ENCODE measurements at places on chromosomes 2 and 18.
A peak's percentile ranks its signal among the peaks of the same experiment; 100 is the strongest.

- DNase-seq = no peak
These were observed 139.6 kb downstream of the MYO1B start for GRCh38 chr2:191384829-191385228.

DNA sequence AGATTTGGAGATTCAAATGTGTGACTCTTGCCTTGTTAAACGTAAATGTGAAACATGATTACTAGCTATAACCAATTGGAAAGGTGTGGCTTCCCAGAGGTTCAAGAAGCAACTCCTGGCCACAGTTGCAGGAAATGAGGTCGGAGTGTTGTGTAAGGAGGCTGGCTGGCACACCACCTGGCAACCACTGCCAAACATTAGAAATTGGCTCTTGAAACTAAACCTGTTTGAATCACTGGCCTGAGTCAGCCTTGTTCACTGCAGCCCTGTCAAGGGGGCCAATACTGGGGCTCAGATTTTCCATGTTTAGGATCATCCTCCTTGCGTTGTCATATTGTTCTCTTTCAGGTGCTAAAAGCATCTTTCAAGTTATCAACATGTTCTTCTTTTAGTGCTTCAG, 206.3 kb downstream of the ARL6IP6 start:
- DNase-seq = no peak

GRCh38 chr2:127406454-127406853, 11.8 kb upstream of the PROC start:
- DNase-seq = no peak

GRCh38 chr18:46877329-46877987, 39.8 kb downstream of the PIAS2 start:
- DNase-seq = no peak

- DNase-seq = peak; percentile 79
These were observed 14.6 kb upstream of the NFATC1 start for GRCh38 chr18:79380816-79381806.

- no peak for DNase-seq
These were observed 7.7 kb downstream of the LPIN1 start for GRCh38 chr2:11753886-11754699.

DNA sequence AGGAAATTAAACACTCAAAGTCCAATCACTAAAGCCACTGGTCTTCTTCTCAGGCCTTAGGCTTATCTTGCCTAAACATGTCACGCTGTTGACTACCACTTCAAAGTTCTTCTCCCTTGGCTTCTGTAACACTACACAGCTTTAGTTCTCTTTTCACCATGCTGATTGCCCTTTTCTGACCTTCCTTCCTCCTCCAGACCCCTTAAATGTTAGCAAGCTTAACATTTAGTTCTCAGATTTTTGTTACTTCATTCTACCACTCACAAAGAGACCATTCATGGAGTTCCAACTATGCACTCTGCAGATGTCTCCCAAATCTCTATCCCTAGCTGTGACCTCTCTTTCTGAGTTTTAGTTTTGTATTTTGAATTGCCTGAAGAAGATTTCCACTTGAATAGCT, 64.4 kb downstream of the TTC21B start:
- DNase-seq = no peak

DNA sequence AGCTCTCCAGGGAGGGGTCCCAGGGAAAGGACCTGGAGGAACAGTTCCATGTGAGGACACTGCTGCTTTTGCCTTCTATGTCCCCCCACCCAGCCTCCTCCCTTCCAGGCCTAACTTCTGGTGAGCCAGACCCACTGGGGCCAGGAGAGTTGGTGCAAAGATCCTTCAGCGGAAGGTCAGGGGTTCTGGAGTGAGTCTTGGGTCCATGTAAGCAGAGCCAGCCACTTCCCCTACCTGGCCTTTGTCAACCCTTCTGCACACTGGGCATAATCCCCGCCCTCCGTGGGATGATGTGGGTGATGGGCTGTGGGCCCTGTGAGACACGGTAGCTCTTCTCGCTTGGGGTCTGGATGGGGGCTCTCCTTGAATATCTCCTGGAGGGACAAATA, 76.9 kb downstream of the RHOB start:
- no peak for DNase-seq

DNA sequence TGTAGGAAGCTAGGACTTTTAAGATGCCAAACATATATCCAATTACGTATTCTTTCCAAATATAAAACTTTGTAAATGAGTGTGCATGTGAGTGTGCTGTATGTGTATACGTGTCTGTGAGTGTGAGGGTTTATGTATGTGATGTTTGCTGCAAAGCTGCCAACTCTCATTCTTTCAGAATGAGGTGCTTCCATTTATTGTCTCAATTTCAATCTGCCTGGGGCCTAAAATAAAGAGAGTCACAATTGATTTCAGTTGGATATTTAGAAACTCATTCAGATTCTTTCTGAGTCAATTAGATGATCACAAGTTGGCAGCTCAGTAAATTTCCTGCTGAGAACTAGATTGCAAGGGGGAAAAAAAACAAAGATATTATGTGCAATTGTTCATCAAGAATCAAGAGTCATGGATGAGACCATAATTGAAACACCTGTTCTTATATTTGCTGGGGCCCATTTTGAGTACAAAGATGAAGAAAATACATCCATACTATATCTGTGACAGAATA, 621.2 kb upstream of the ACVR2A start:
- DNase-seq = no peak

DNA sequence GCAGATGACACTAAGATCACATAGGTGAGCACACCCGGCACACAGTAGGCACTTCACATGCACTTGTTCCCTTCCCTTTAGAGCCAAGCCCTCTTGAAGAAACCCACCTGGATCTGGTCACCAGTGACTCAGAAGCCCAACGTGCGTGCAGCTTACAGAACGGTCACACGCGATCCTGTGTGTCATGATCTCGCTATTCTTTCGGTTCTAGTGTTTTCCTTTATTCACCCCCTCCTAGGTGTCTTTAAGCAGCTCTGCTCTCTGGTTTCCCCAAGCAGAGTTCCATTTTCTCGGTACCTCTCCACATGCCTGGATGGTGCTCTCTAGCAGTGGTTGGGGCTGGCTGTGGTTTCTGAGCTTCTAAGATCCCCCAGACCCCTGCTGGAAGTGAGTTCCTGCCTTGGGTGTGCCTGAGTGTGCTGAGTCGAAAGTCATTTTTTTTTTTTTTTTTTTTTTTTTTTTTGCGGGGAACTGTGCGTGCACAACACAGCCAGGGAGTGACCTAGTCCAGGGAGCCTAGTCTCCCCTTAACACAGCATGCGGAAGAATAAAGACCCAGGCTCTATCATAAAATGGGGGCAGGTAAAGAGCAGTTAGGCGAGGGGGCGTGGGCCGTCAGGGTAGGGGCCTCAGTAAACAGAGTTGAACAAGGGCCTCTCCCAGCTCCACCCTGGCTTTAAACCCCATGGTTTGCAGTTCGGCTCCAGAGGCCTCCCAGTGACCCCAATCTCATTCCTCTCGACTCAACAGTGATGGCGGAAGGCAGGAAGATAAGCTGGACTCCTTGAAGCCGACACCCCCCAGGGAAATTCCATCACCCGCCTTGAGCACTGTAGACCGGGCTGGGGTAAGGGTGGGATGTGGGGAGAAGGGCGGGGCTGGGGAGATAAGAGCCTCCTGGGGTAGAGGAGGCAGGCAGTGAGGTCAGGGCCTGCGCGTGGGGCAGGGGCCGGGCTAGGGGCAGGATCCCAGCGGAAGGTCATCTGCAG, 29.8 kb upstream of the DNMT3A start:
- peak; percentile 53 for DNase-seq

- DNase-seq = no peak
These were observed 680.7 kb downstream of the NR4A2 start for GRCh38 chr2:155651851-155652250.

GRCh38 chr2:3490191-3491170, 28.9 kb downstream of the ADI1 start:
- no peak for DNase-seq

DNA sequence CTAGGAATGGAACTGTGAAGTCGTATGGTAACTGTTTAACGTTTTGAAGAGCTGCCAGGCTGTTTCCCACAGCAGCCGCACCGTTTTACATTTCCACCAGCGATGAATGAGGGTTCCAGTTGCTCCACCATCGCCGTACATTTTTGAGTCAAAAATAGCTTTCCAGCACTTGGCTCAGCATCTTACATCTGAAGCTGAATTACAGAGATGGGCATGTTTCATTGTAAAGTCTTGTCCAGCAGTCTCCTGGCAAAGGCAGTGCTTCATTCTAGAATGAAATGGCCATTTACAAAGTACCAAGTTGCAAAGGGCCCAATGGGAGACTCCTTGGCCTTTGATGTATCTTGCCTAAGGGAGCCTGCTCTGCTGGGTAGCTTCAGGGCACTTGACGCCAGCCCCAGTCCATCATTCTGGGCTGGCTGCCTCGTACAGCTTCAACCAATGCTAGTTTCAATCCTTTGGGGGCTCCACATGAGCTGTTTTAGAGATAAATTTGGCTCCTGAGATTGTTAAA, 45.1 kb downstream of the ATIC start:
- no peak for DNase-seq

DNA sequence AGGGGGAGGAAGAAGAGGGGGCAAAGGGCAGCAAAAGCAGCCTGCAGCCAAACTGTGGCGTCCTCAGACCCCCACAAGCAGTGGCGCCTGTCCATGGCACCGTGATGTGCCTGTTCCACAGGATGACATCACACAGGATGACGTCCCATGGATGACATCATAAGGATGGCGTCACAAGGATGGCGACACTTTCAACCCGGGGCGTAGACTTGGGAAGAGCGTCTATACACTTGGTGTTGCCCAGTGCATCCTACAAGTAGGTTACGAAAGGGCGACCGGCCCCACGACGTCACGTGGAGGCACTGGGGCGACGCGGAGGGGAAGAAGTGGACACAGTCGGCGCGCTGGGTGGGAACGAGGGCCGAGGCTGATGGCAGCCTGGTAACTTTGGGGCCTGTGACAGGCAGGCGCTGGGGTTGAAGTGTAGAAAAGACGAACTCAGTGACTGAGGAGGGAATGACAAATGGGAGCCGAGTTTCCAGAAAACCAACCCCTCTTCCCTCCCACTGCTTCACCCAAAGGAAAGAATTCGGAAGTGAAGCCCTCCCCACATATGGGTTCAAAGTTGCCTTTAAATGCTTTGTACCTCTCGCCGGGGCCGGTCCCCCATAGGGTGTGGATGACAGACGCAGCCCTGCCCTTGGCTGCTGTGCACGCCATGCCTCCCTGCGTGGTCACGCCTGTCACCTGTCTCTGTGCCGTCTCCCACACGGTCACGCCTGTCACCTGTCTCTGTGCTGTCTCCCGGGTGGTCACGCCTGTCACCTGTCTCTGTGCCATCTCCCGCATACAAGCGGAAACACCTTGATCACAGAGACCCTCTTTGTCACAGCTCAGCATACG, 13.4 kb upstream of the KCNG2 start:
- DNase-seq = peak; percentile 63

GRCh38 chr2:37389395-37389794, 45.0 kb downstream of the QPCT start:
- no peak for DNase-seq

- DNase-seq = peak; percentile 32
These were observed 68.2 kb downstream of the HS1BP3 start for GRCh38 chr2:20582600-20583221.

GRCh38 chr2:101698014-101698843, 722 bp downstream of the MAP4K4 start:
- peak; percentile 74 for DNase-seq

- no peak for DNase-seq
These were observed 373.3 kb downstream of the IRS1 start for GRCh38 chr2:226426292-226426736.

DNA sequence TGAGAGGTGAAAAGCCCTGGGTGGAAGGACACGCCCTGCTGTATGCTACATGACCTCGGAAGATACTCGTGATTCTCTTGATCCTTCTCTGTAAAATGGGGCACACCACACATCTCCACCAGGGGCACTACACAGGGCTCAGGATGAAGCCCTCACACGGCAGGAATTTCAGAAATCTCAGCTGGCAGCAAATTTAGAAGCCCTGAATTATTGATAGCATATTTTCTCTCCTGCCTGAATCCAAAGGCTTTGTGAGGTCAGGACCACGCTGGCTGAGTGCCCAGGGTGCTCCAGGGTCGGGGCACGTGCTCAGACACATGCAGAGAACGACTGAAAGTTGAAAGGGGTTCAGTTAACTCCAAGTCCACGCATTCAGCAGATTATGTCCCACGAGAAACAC, 42.1 kb upstream of the GALR1 start:
- peak; percentile 80 for DNase-seq

DNA sequence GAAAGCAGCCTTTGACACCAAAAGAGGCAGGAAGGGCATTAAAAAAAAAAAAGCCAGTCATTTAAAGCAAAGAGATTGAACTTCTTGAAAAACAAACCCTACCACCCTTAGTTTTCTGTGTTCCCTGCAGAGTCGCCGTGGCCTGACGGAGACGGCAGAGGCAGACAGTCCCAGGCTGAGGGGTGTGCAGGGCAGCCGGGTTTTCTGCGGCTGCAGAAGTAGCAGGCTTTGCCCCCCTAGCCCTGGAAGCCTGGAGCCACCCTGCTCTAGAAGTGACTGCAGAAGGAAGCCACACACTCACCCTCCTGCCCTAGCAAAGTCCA, 2.8 kb downstream of the INPP5D start:
- no peak for DNase-seq

DNA sequence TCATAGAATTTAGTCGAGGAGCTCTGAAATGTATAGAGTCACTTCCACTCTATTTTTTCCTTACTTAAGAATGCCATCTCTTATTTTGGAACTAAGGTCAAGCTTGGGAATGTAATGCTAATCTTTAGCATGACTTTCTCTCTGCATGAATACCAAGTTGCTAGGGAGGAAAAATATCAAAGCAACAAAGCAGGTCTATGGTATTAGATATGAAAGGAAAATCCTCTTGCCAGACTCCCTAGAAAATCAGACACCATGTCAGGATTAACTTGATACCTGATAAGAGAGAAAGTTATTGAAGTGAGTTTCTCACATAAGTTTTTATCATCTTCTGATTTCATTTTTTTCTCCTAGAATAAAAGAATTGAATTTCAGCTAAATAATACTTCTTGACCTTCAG, 341.7 kb upstream of the ZNF804A start:
- DNase-seq = no peak

DNA sequence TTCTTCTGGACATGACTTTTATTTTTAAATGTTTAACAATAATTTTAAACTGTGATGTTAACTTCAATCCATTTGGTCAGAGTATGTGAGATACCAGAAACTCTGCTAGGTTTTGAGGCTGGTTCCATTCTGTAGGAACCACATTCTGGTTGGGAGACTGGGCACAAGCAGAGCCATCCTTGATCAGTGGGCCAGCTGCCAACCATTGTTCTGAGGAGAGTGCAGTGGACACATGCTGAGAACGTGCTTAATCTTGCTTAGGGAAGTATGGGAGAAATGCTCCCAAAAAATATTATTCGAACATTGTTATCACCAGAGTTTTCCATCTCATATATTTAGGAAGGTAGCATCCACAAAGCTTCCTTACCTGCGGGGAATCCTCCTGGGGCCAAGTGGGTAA, 155.8 kb downstream of the RTN4 start:
- DNase-seq = no peak

DNA sequence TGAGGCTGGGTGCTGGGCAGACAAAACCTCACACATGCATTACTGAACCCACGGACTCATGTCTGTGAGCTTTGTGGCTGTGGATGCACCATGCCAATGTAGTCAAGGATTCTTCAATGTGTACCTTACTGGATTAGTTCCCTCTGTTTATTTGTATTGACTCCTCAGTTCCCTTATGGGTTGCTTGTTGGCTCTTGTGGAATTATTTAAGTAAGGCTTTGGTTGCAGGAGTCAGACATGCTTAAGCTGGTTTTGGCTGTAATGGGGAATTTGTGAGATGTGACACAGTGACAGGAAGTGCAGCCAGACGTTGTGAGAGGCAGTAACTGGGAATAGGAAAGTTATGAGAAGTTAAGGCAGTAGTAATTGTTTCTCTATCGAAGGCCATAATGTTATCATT, 13.6 kb upstream of the IL1RN start:
- DNase-seq = no peak

- no peak for DNase-seq
These were observed 1604.8 kb upstream of the ZEB2 start for GRCh38 chr2:146124741-146125140.

Data from aorta (tissue), 5 donors.